ENCODE measurements at places on chromosomes 16 and 17.

GRCh38 chr17:7443499-7444485 is 1.1 kb upstream of the CHRNB1 start:
- no peak for DNase-seq

DNA sequence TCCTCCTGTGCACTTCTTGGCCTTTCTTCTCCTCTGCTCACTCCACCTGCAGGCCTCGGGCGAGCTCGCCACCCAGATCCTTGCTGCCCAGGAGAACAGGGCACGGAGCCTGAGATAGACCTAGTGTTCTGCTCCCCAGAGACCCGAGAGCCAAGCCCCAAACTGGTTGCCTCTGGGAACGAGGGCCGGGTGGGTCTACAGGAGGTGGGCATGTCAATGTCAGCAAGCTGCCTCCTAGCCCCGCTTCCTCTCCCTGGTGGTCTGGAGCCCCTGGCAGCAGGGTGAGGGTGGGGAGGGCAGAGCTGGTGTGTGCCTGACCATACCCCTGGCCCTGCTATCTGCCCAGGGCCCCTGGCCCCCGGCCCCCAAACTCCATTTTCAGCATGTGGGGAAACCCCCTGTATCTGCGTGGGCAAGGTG is 841 bp upstream of the NDRG4 start:
- DNase-seq: no peak

DNA sequence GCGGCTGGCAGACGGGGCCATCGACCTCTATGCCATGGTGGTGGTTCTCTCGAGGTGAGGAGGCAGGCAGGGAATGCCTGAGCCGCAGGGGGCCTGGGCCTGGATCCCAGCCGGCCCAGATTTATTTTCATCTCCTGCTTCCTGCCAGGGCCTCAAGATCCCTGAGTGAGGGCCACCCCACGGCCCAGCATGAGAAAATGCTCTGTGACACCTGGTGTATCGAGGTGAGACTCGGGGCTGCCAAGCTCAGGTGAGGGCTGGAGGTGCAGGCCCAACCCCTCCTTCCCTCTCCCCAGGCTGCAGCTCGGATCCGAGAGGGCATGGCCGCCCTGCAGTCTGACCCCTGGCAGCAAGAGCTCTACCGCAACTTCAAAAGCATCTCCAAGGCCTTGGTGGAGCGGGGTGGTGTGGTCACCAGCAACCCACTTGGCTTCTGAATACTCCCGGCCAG is 4.9 kb downstream of the ACADVL start:
- no peak for DNase-seq

GRCh38 chr16:51938861-51939260 is 608.1 kb downstream of the TOX3 start:
- DNase-seq: no peak

DNA sequence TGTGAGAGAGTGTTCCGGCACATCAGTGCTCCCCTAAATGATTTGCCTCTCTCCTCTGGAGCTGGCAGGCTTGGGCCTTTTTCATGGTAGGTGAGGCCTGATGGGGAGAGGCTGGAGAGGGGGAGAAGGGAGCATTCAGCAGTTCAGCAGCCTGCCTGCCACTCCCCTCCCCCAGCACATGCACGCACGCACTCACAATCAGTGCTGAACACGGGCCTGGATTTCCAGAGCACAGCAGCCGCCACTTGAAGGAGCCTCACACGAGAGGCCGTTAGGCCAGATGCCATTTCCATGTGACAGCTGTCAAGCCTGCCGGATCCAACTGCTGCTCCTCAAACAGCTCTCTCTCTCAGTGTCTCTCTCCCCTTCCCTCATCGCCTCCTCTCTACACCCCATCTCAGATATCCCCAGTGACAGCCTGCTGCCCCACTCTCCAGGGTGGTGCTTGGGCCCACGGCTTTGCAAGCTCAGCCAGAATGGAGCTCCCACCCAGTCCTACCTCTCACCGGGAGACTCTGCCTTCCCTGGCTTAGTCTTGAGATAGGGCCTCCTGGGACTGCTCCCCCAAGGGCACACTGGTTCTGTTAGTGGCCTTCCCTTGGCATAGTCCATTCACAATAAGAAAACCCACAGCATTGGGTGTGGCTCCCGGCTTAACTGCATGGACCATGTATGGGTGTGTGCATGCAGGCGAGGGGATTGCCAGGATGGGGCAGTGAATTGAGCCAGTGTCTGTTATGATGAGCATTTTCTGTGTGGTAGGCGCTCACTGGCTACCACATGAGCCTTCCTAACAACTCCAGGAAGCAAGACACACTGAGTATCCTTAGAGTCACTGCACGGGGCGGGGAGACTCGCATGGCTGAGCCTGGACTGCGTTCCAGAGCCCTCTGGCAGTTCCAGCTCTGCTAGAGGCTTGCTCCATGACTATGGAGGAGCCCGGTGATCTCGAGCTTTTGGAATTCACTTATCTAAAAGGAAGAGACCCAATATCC is 226.2 kb downstream of the CCDC182 start:
- no peak for DNase-seq

DNA sequence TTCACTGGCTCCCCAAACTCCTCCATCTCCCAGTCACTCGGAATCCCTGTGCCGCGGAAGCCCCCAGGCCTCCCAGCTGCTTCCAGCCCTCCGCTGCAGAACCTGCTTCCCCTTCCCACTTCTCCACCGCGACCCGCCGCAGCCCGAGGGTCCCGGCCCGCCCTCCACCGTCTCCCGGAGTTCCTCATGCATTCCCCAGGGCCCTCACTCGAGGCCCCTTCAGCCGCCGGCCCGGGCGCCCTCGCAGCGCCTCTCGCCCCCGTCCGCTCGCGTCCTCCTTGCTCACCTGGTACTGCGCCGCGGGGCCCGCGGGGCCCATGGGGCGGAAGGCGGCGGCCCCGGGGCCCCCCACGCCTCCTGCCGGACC is 329 bp downstream of the SMARCD2 start:
- DNase-seq: no peak

Data from activated CD4-positive, alpha-beta T cell treated with anti-CD3 and anti-CD28 coated beads, Interleukin-2, Interleukin-6, amounts not matched to agents 100 ng/mL and 50 ng/mL, durations not matched to agents 16 hours and 8 hours (primary cell).